ENCODE measurements at places on chromosomes 12 and 14. TPM values are rescaled to one million over a fixed set of nuclear protein-coding genes. Genes with fewer than 3 reads are reported as not detected.

DNA sequence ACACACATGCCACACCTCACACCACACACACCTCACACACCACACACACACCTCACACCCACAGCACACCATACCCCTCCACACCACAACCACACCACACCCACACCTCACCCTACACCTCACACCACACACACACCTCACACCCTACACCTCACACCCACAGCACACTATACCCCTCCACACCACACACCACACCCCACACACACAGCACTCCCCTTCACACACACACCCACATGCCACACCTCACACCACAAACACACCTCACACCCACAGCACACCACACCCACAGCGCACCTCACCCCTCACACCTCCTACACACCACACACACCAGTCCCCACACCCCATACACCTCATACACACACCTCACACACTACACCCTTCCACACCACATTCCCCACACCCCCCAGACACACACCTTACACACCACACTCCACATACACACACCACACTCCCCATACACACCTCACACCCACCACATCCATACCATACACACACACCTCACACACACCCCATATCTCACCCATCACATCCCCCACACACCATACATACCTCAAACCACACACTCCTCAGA, 80.0 kb downstream of the ACTN1 start:
- peak overlapping the region; percentile 25 for H3K27ac ChIP-seq
- no peak overlapping the region for H3K4me3 ChIP-seq
- no peaks in the 10 kb centered on the region for H3K27me3 ChIP-seq
- DNase-seq: no peak
- H3K4me1 ChIP-seq: no peaks in the 10 kb centered on the region
- H3K36me3 ChIP-seq: peaks cover 12% of the 10 kb centered on the region

DNA sequence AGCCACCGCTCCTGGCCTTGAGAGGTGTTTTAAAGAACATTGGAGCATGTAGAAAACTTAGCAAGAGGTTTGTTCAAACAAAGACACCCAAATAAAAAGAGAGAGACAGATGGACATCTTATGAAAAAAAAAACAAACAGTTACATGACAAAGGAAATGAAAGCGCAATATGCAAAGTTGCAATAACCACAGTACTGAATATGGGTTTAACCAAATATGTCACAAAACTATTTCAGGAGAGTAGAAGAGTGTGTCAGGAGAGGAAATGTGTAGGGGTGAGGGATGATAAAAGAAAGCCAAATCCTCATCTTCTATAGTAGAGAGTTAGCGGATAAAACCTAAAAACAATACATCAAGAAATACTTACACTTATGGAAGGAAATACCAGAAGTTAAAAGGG, 98.4 kb downstream of the GTF2A1 start:
- no peaks in the 10 kb centered on the region for H3K27me3 ChIP-seq
- H3K36me3 ChIP-seq: no peaks in the 10 kb centered on the region
- no peaks in the 10 kb centered on the region for H3K4me1 ChIP-seq
- DNase-seq: no peak
- H3K27ac ChIP-seq: no peak overlapping the region

DNA sequence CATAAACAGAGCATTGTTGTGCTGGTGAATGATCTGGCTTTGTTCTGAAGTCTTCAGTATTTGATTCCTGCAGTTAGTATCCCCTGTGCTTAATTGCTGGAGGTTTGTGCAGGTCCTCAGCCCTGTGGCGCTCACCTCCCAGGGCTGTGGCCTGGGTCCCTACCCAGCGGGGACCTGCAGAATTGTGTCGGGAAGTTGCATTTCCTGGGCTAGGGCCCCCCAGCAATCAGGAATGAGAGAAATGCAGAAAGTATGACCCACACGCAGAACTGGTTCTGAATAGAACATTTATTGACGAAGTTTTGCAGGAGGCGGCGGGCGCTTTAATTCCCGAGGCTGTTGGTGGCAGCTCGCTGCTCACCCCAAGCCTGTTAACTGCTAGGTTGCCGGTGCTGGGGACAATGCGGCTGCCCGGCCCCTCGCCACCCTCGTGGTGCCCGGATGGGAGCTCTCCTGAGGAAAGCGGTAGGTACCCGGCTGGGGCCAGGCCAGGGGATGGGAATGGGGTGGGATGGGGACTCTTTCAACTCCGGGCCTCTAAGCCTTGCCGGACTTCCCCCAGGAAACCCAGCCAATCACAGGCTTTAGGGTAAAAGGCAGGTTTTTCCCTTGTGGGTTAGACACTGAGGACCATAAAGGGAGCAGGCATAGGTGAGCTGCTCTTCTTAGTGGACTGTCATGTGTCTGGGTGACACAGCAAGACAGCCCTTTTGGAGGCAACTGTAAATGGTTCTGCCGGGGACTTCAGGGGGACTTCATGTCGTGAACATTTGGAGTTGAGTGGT, 11.6 kb downstream of the PLEKHG3 start:
- DNase-seq: peak; percentile 54
- H3K27me3 ChIP-seq: no peaks in the 10 kb centered on the region
- no peaks in the 10 kb centered on the region for H3K36me3 ChIP-seq
- H3K4me1 ChIP-seq: peaks cover 27% of the 10 kb centered on the region
- H3K4me3 ChIP-seq: peak overlapping the region; percentile 54
- no peak overlapping the region for H3K27ac ChIP-seq

Gene C12orf42
- not detected for total RNA-seq

- no peak for DNase-seq
- peaks cover 9% of the 10 kb centered on the region for H3K36me3 ChIP-seq
- H3K4me1 ChIP-seq: no peaks in the 10 kb centered on the region
- H3K27me3 ChIP-seq: no peaks in the 10 kb centered on the region
- H3K4me3 ChIP-seq: no peak overlapping the region
Observed at GRCh38 chr14:54789781-54790480, 112.7 kb downstream of the GCH1 start.

GRCh38 chr12:116227811-116228210, 49.7 kb downstream of the MED13L start:
- no peak overlapping the region for H3K4me3 ChIP-seq
- no peak overlapping the region for H3K27ac ChIP-seq
- no peak for DNase-seq
- no peaks in the 10 kb centered on the region for H3K4me1 ChIP-seq
- no peaks in the 10 kb centered on the region for H3K36me3 ChIP-seq

DNA sequence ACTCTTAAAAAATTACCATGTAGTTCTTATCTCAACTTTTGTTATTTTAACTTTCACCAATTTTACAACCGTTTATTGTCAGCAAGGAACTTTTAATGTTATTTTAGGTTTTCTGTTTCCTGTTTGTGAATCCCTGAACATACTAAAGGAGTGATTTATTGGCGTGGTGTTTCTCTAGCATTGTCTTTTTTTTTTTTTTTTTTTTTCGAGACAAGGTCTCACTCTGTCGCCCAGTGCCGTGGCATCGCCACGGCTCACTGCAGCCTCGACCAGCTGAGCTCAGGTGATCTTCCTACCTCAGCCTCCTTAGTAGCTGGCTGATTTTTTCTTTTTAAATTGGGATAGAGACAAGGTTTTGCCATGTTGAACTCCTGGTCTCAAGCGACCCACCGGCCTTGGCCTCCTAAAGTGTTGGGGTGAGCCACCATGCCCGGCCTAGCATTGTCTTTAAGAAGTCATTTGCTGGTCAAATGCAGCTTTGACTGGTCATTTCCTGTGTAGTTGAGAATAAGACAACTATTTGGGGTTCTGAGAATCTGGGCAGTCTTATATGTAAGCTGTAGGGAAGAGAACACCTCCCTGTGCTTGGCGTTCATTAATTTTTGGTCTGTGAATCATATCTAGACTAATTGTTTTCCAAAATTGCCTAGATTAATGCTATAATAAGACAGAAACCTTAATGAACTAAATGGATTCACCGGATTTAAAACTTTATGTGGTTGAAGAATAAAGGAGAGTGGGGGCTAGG, 2.1 kb downstream of the WASHC4 start:
- no peak overlapping the region for H3K27ac ChIP-seq
- no peaks in the 10 kb centered on the region for H3K27me3 ChIP-seq
- H3K4me1 ChIP-seq: no peaks in the 10 kb centered on the region
- H3K36me3 ChIP-seq: no peaks in the 10 kb centered on the region
- peak overlapping the region; percentile 18 for H3K4me3 ChIP-seq
- DNase-seq: no peak

GRCh38 chr12:15200641-15201040, 20.6 kb downstream of the RERG start:
- no peak overlapping the region for H3K27ac ChIP-seq
- H3K27me3 ChIP-seq: no peaks in the 10 kb centered on the region
- no peaks in the 10 kb centered on the region for H3K36me3 ChIP-seq

GRCh38 chr14:104064003-104064402, 21.5 kb upstream of the ASPG start:
- H3K27ac ChIP-seq: no peak overlapping the region
- no peak overlapping the region for H3K4me3 ChIP-seq
- H3K4me1 ChIP-seq: no peaks in the 10 kb centered on the region
- no peaks in the 10 kb centered on the region for H3K36me3 ChIP-seq
- no peaks in the 10 kb centered on the region for H3K27me3 ChIP-seq

Gene PLA2G1B
- 1.2 TPM for total RNA-seq

- H3K27ac ChIP-seq: no peak overlapping the region
- no peaks in the 10 kb centered on the region for H3K36me3 ChIP-seq
- H3K4me1 ChIP-seq: no peaks in the 10 kb centered on the region
Observed at GRCh38 chr12:63826006-63826585, 18.4 kb upstream of the SRGAP1 start.

GRCh38 chr12:107440606-107441005, 245.0 kb upstream of the PWP1 start:
- no peaks in the 10 kb centered on the region for H3K36me3 ChIP-seq
- no peak overlapping the region for H3K27ac ChIP-seq
- no peaks in the 10 kb centered on the region for H3K27me3 ChIP-seq
- H3K4me1 ChIP-seq: no peaks in the 10 kb centered on the region

DNA sequence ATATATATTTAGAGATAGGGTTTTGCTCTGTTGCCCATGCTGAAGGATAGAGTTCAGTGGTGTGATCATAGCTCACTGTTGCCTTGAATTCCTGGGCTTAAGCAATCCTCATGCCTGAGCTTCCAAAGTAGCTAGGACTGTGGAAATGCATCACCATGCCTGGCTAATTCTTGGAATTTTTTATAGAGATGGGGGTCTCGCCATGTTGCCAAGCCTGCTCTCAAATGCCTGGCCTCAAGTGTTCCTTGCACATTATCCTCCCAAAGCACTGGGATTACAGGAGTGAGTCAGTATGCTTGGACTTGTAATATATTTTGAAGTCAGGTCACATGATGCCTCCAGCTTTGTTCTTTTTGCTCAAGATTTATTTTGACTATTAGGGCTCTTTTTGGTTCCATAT, 178.0 kb downstream of the RPAP3 start:
- H3K36me3 ChIP-seq: no peaks in the 10 kb centered on the region

GRCh38 chr12:4900327-4900726, 9.4 kb upstream of the KCNA1 start:
- H3K27ac ChIP-seq: no peak overlapping the region
- no peak for DNase-seq

- H3K4me3 ChIP-seq: no peak overlapping the region
- no peaks in the 10 kb centered on the region for H3K27me3 ChIP-seq
- no peak for DNase-seq
- H3K36me3 ChIP-seq: no peaks in the 10 kb centered on the region
- no peak overlapping the region for H3K27ac ChIP-seq
Observed at GRCh38 chr14:103108749-103109207, 14.3 kb downstream of the EXOC3L4 start.
